Tibial nerve (tissue), 4 donors: ENCODE measurements at places on chromosomes 7 and 10. TPM values are rescaled to one million over a fixed set of nuclear protein-coding genes. Genes with fewer than 3 reads are reported as not detected.

TFR2 gene
- total RNA-seq = not detected

FZD1 gene
- total RNA-seq = 71.9 TPM

DNA sequence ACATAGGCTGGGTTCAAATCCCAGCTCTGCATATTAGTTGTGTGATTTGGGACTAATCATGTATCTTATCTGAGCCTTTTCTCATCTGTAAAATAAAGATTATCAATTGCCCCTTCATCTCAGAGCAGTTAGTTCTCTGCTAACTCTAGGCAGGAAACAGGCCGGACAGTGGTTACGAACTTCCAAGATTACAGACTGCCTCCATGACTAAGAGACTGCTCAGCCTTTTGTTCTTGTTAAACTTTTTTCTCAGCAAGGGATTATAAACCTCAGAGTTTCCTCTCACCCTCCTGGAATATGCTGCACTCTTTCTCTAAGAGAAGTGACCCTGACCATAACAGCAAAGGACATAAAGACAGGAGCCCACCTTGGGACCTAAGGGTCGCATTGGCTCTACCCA lies 52.5 kb upstream of the NFKB2 start:
- no peak for DNase-seq

GRCh38 chr7:57176928-57177635 lies 44.8 kb upstream of the ZNF479 start:
- no peak for DNase-seq

- DNase-seq = no peak
Observed at GRCh38 chr7:116708248-116708647, 36.3 kb downstream of the MET start.

GRCh38 chr10:77027141-77027540 lies 610.5 kb downstream of the KCNMA1 start:
- no peak for DNase-seq

DNA sequence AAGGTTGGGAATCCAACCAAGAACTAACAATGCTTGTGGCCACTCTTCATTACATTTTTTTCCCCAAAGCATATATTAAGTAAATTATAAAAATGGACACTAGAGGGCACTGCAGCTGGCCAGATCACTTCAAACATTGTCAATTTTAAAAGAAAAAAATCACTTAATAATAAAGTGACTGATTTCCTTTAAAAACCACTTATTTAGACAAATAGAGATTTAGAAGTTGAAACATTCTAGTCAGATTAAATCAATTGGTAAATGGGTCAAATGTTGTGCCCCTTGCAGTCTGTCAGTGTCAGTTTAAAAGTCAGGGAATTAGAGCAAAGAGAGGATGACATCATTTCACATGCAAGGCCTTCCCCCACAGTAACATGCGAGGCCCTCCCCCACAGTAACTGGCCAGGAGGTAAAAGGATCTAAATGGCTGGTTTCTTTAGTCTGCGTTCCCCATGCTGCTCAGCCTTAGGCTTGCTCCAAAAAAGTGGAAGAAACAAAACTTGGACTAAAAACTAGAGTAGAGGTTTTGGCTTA lies 177.9 kb downstream of the SKAP2 start:
- no peak for DNase-seq

- no peak for DNase-seq
Observed at GRCh38 chr7:108097703-108098102, 32.5 kb downstream of the LAMB4 start.
